ENCODE measurements at places on chromosomes 1 and 21. TPM values are rescaled to one million over a fixed set of nuclear protein-coding genes. Genes with fewer than 3 reads are reported as not detected.

- DNase-seq, result peak; percentile 53
Measured at GRCh38 chr1:25848531-25848930, 10.7 kb downstream of the AUNIP start.

- no peak for DNase-seq
Measured at GRCh38 chr1:168099337-168099801, 37.4 kb downstream of the GPR161 start.

DNA sequence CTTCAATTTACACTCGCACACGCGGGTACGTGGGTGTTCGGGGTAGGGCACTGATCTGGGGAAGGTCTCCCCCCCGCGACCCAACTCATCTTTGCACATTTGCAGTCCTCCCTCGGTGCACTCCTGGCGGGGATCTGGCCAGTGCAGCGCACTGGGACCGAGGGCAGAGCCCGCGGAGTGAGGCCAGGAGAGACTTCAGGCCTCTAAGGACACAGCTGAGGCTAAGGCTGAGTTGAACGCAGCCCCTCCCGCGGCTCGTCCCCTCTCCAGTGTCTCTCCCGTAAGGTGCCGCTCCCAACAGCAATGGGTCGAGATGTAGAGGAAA, 936 bp upstream of the NCAM2 start:
- no peak for DNase-seq

- no peak for DNase-seq
Measured at GRCh38 chr1:43214501-43215444, 42.6 kb downstream of the CFAP57 start.

- DNase-seq, result no peak
Measured at GRCh38 chr21:40976198-40977109, 129.5 kb upstream of the DSCAM start.

CELA2A gene
- not detected for total RNA-seq

RGS13 gene
- not detected for total RNA-seq

CRYZ gene
- 33.5 TPM for total RNA-seq

- DNase-seq, result peak; percentile 61
Measured at GRCh38 chr1:228664399-228664914, 70.8 kb upstream of the RHOU start.

SHISA4 gene
- 21.2 TPM for total RNA-seq

GRCh38 chr1:21867451-21867996, 55.5 kb downstream of the LDLRAD2 start:
- no peak for DNase-seq

DNA sequence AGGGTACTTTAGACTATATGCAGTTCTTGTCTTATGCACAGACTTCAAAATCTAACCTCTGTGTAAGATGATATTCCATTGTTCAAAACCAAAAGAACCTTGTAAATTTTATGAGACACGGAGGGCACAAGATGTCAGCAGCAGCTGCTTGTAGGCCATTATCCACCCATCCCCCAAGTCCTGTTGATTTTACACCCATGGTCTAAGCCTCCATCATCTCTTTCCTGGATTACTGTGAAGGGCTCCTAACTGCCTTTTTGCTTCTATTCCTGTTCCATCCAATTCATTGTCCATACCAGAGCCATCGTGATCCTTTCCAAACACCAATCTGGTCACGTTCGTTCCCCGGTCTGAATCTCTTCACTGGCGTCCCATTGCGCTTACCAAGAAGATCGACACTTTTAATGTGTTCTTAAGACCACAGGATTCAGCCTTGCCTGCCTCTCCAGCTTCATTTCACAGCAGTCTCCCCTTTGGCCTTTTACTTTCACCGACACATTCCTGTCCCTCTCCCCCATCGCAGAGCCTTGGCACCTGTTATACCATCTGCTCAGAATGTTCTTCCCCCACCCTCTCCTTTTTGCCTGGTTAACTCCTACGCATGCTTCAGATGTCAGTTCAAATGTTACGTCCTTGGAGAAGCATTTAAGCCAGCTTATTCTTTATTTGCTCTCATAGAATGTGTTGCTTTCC, 107.3 kb upstream of the POU3F1 start:
- no peak for DNase-seq

ESPN gene
- 2.2 TPM for total RNA-seq

GRCh38 chr1:244897476-244898254, 33.3 kb upstream of the HNRNPU start:
- no peak for DNase-seq

GRCh38 chr1:206455666-206456344, 14.5 kb upstream of the IKBKE start:
- DNase-seq, result peak; percentile 46

VWA1 gene
- 6.1 TPM for total RNA-seq

PCP4L1 gene
- not detected for total RNA-seq

SNAPIN gene
- total RNA-seq, result 36.8 TPM

DNA sequence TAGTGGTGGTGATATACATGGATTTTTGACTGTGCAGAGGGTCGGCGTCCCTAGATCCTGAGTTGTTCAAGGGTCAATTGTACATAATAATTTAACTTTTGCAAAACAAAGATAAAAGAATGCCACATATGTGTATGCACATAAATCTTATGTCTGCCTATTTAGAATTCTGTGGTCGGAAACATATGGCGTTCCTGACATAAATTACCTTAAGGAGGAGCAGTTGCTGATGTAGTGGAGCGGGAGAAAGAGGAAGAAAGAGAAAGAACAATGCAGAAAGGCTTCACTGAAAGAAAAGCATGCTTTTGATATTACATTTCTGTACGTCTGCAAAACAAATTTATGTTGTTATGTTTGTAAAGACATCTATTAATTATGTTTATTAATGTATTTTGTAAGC, 40.0 kb downstream of the S1PR1 start:
- DNase-seq, result peak; percentile 43

DNA sequence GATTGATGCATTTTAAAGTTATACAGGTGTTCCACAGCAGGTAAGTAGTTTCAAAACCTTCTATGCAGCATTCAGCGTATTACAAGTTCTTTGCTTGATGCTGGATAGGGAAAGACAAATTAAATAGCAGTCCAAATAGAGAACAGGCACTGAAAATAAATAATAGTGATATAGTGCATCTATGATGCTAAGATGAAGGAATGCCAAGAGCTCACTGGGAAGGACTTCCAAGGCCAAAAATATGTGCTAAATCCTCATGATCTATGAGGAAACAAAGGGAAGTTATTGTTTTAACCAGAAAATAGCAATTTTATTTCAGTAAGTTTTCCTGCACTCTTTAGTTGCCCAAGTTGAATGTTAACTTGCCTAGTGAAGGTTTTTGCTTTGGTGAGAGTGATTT, 127.8 kb upstream of the GREM2 start:
- no peak for DNase-seq

DNA sequence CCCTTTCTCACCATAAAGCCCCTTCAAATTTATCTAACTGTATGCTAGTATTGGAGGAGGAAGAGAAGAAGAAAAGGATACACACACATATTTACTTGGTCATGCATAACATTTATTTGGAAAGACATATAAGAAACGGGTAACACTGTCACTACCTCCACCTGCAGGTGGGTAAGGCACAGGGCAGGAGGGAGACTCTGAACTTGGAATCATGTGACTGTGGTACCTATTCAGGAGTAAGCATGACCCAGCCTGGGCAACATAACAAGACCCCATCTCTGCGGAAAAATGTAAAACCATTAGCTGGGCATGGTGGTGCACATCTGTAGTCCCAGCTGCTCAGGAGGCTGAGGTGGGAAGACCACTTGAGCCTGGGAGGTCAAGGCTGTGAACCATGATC, 1.4 kb upstream of the PADI6 start:
- DNase-seq, result no peak

GRCh38 chr21:34522284-34522683, 10.3 kb upstream of the KCNE1 start:
- no peak for DNase-seq

DNA sequence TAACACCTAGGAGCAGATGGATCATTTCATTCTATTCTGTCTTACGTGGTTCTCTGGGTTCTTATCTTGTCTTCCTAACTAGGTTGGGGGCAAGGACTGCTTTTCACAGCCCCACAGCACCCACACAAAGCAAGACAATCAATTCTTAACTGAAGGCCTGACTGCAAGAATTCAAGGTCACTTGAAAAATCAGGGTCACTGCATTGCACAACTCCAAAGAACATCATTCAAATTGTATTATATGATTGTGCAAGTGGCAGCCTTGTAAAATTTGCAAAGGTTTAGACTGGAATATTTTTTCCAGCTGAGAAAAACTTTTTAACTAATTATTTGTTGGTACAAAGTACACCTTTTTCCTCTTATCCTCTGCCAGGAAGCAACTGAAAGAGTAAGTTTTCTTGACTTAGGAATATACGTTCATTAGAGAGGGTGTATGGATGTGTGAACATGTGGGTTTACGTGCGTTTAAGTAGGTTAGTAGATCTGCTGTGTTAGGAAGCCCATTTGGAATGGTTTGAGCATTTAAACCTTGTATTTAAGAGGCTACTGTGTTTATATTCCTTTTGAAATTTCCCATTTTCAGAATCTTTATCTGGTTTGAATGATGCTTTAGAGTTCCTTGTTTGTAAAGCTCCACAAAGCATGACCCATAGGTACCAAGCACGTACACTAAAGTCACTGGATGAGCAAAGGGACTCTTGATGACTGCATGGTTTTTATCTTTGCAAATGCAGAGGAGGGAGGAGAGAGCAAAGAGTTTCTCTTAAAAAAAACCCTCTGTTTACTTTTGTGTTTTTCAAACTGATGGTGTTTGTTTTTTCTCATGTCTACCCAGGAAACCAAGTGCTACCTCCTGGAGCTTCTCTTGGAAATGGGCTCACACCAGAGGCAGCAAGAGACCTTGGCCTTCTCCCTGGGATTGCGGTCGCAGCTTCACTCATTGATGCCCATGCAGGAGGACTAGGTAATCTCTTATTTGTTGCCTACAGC, 214.9 kb downstream of the FGGY start:
- DNase-seq, result no peak

DNA sequence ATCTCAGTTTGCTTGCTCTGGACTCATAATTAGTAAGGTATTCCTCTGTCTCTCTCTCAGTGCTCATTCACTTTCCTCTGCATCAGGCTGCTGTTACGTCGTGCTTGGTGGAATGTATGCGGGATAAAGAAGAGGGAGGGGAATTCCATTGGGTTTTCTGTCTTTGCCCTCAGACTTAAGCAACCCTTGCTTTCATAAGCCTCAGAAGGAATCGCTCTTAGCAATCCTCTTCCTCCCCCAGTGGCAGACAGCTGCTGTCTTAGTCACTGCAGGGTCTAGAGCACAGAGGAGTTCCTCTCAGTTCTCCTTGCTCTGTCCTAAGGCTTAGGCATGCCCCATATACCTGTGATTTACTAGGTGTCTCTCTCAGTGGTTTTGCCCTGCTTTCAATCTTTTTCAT, 19.1 kb upstream of the NTMT2 start:
- DNase-seq, result no peak

GRCh38 chr21:36684957-36685714, 13.8 kb upstream of the SIM2 start:
- DNase-seq, result no peak

DOP1B gene
- 9.9 TPM for total RNA-seq

GRCh38 chr21:45502006-45502345, 40.3 kb downstream of the SLC19A1 start:
- DNase-seq, result no peak

- DNase-seq, result no peak
Measured at GRCh38 chr21:41280115-41280919, 36.3 kb upstream of the FAM3B start.

CLIC6 gene
- total RNA-seq, result not detected

DNA sequence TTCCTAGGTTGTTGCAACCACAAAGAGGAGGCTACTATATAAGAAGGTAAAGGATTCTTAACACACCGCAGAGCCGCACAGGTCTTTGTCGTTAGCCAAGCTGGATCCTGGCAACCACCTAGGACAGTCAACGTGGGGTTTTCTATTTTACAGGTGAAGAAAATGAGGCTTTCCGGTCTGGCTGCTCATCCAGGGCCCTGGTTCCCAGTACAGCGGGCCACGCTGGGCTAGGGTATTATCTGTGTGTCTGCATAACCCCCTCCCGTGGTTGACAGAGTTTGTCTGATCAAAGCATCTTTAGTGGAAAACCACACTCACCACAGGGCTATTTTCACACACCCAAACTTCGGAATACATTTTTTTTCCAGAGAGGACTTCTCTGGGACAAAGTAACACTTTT, 39.0 kb upstream of the PDE9A start:
- DNase-seq, result no peak

F13B gene
- not detected for total RNA-seq

- DNase-seq, result no peak
Measured at GRCh38 chr1:205528446-205528886, 24.0 kb downstream of the CDK18 start.

DNA sequence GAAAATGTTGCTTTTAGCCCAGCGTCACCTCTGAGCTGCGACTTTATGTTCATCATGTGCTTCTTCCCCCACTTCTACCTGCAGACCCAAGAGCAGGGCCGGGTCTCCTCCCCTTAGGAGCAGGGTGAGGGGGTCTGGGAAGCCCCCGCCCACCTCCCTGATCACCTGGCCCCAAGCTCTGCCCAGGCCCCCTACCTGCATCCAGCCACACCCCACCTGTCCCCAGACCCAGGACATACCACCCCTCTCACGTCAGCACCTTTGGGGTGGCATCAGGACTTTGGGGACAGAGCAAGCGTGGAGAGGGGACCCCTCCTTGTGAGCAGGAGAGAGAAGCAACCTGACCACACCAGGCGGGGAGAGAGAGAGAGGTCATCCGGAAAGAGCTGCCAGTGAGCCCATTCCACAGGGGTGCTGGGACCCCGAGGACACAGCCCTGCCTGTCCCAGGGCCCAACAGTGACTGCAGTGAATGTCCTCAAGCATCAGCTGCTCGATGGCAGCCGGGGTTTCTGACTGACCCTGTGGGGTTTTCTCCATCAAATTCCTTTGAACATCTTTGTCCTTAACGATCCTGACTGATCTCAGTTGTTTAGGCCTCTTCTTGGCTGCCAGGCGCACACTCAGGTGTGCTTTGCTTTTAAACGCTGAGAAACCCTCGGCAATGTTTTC, 42.8 kb upstream of the COL18A1 start:
- no peak for DNase-seq

GRCh38 chr1:198253668-198254067, 96.9 kb downstream of the NEK7 start:
- DNase-seq, result peak; percentile 47

GRCh38 chr1:10046356-10047085, 13.8 kb downstream of the UBE4B start:
- no peak for DNase-seq

TNFRSF14 gene
- total RNA-seq, result 40.9 TPM

DNA sequence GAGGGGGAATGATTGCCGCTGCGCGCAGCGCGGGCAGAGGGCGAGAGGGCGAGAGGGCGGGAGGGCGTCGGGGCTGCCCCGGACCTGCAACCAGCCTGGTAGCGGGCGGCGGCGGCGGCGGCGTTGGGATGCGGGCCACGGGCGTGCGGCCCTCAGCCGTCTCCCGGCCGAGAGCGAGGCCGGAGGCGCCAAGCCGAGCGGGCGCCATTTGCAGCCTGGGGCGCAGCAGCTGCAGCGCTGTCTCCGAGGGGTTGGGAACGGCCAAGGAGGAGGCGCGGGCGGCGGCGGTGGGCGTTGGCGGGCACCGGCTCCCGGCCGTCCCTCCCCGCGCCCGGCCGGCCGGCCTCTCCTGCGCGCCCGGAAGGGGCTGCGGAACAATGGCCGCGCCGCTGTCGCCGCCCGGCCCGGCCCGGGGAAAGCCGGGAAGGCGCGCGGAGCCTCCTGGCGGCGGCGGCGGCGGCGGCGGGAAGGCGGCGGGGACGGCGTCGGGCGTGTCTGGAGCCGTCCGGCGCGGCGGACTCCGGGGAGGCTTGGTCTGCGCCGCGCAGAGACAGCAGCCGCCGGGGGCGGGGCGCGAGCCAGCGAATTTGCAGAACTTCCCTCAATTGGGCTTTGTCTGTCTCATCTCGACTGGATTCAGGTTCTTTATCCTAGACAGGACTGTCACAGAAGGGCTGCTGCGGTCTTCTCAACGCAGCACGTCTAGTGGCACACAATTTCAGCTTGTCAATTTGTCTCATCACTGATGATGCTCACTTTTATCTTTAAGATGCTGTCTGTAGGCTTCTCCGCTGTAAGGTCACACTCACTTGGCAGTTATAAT, 35.7 kb downstream of the ZBTB8B start:
- DNase-seq, result peak; percentile 49
